SW 1271 (cell line): ENCODE measurements at places on chromosomes 11 and 22.

DNA sequence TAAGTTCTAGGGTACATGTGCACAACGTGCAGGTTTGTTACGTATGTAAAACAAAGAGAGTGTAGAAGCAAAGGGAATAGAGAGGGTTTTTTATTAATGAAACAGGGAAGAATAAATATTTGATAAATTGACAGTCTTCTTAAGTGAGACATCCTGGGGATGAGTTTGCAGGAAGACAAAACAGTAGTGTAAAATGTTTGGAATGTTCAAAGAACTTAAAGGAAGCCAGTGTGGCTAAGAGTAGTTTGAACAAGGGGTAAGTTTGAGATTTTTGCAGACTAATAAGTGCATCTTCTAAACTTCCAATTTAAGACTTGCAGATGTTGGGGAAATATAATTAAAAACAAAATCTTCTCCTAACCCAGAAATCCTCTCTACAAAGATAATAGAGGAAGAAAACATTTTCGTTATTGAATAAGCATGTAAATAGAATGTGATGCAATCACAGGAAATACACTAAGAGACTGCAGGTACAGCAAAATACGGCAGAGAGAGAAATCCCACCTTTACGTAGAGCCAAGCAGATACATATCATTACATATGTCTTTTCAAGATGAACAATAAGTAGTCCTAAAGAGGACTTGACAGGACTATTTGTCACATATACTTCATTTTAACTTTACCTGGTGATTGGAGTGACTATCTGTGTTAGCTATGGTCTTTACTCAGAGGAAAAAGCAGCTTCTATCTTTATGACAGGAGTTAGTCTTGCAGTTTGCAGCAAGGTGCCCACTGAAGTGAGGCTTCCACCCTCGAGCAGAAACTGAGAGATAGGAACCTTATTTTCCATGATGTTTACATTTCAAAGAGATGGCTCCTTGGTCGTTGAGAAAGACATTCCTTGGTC is 402.1 kb downstream of the CNTN5 start:
- no peak for DNase-seq

DNA sequence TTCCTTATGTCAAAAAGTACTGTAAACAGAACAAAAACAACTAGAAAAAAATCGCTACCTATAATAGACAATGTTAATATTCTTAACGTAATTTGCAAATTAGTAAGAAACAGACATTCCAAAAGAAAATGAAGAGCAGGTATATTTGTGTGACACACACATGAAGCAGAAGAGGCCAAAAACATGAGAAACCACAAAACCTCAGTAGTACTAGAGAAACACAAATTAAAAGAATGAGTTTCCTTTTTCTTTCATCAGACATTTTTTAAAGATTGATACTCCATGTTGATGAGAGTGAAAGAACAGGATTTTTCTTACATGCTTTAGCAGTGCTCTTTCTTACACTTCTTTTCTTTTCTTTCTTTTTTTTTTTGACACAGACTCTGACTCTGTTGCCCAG is 34.2 kb upstream of the PCF11 start:
- no peak for DNase-seq

GRCh38 chr11:18493310-18493709 is 33.4 kb downstream of the TSG101 start:
- DNase-seq = no peak

- no peak for DNase-seq
Observed at GRCh38 chr11:92314499-92314898, 89.9 kb downstream of the FAT3 start.

- no peak for DNase-seq
Observed at GRCh38 chr11:35536470-35536869, 11.1 kb upstream of the PAMR1 start.

DNA sequence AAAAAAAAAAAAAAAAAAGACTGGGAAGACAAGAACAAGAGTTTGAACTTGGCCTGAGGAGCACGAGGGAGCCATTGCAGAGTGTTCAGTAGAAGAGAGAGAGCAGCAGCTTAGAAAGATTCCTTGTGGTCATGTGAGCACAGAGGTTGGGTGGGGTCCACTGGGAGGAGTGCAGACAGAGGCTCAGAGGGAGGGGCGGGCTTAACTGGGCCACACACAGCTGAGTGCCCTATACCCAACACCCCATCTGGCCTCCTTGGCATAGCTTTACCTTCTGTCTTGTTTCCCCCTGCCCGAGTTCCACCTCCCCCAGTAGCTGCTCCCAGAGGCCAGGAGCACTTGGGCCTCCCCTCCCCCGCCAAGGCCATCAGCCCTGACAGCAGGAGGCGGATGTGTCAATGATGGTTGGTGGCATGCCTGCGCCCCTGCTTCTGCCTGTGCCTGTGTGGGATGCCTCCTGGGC is 12.1 kb downstream of the C11orf86 start:
- DNase-seq = no peak

- DNase-seq = no peak
Observed at GRCh38 chr11:126518071-126518971, 162.8 kb downstream of the ST3GAL4 start.

DNA sequence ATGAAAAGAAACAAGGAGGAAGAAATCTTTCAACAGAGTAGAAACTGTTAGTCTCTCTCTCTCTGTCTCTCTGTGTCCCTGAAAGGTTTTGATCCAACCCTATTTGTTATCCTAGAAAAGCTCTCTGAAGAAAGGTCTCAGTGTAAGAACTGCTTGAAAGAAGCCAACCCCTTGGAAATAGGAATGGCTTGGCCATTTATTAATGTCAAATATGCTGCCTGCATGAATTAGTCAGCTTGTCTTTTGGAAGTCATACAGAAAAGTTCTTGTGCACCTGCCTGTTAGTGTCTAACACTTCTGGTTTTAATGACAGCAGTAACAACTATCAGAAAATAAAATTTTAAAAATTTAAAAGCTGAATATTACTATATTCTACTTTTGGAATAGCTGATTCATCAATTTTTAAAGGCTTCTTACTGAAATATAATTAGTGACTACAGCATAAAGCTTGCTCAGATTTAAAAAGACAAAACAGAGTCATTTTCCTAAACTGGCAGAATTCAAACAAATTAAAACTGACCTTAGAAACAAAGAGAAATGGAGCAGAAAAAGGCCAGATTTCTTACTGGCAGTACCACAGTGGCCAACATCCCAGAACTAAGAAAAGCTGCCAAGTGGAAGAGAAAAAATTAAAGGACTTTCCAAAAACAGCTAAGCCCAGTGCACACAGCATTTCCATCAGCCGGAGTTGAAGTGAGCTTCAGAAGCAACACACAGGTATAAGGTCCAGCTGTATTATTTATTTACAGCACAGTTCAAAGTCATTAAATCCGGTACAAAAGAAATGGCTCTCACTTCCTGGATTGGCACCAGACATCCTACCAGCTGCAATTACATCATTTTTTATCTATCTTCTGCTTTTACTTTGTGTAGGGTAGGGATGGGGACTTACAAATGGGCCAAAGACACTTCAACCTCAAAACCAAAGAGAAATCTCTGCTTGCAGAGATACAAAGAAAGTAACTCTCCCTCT is 76.3 kb downstream of the PRCP start:
- no peak for DNase-seq

DNA sequence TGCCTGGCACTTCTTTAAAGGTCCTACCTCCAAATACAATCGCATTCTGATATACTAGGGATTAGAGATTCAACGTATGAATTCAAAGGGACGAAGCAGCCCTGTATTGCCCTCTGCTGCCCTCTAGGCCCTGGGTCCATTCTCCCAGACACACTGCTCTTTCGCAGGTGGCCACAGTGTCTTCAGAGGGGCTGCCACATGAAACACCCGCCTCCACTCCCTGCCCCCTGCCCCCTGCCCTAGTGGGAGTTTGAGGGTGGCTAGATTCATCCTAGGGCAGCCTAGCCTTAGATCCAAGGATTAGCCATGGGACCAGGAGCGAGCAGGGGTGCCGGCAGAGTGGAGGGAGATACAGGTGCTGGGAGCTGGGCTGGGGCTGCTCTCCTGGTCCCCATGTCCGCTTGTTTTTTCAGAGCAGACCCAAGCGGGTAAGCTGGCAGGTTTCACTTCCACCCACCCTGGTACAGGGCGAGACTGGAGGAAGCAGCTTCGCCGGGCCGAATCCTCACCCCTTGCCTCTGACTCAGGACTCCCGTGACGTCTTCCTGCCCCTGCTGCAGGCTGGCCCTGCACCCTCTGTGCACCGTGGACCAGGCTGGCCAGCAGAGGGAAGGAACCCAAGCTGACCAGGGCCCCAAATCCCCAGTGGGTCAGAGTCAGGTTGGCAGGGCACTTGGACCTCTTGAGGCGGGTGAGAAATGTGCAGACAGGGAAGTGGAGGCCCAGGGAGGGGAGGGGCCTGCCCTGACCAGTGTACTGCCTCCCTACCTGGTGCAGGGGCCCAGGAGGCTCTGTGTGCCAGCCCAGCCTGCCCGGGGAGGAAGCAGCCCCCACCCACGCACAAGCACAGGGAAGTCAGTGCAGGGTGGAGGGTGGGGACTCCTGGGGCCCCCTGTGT is 28.4 kb upstream of the HMOX1 start:
- no peak for DNase-seq

DNA sequence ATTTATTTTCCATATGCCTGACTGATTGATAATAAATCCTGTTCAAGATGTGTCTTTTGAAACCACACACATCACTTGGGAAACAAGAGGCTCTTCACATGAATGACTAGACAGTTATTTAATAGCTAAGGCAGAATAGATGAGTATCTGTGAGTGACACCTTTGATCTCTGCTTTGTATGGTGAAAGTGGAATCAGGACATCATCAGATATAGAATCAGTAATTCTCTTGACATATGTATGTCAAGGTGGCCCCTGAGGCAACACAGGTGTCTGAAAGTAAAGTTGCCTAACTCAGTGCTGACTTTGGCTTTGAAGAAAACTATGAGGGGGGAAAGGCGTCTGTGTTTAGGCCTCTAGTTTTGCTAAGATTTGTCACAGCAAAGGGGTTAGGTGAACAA is 11.5 kb upstream of the CASP4 start:
- DNase-seq = no peak

GRCh38 chr22:31503211-31503964 is 7.1 kb downstream of the SFI1 start:
- DNase-seq = no peak

DNA sequence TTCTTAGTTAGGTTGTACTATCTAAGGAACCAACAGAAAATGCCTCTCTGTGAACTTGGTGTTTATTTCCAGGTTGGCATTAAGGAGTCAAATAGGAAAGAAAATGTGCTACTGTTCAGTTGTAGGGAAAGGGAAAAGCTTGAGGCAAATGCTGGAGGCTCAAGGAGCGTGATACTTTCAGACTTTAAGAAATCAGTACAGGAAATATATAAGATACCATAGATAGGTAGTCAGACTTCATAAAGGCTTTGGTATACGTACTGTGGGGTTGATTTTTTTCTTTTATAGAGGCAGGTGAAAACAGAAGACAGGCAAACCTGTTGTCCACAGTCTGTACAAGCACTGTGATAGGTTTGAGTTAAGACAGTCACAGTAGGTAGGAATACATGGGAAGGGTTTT is 30.8 kb downstream of the EP300 start:
- DNase-seq = no peak

- no peak for DNase-seq
Observed at GRCh38 chr22:29524442-29525191, 28.9 kb downstream of the THOC5 start.

DNA sequence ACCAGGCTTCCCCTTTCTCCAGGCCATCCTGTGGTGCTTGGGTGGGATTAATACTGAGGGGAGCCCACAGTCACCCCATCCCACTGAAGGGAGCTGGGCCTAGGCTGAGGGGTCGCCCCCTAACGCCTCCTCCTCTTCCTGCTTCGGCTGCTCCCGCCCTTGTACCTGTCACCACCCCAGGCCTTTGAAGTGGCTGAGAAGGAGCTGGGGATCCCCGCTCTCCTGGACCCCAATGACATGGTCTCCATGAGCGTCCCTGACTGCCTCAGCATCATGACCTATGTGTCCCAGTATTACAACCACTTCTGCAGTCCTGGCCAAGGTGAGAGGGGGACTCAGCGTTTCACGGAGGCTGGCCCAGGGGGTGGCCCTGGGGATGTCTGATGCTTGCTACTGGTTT is 6.1 kb downstream of the MICALL1 start:
- no peak for DNase-seq

DNA sequence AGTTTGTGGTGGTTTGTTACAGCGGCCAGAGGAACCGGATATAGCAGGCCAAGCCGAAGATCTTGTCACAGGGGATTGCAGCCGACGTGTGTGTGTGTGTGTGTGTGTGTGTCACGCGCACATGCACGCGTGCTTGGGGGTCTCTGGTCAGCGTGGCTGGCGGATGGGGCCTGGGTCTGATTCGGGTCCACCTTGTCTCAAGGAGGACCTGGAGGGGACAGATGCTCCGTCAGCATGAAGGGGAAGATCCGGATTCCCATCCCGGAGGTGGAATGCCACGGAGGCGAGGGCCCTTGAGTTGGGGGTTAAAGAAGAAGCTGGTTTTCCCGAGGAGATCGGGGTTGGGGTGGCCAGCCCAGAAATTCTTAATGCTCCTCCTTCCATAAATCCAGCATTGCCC is 1237.8 kb downstream of the BRD1 start:
- DNase-seq = no peak

DNA sequence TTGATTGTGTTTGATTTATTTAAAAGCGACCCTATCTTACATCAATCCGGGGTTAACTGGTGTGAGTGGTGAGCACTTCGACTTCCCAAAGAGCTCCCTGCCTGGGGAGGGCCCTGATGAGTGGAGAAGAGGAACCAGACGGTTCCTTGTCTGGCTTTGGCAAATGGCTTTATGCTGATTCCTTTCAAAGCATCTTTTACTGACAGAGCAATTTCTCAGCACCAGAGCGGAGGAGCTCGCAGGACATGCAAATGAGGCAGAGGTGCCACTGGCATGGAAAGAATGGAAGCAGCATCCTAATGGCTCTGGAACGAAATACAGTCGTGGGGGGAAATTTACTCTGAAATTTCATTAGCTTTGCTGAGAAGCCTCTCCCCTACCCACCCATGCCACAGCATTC is 410.9 kb upstream of the B3GAT1 start:
- no peak for DNase-seq

DNA sequence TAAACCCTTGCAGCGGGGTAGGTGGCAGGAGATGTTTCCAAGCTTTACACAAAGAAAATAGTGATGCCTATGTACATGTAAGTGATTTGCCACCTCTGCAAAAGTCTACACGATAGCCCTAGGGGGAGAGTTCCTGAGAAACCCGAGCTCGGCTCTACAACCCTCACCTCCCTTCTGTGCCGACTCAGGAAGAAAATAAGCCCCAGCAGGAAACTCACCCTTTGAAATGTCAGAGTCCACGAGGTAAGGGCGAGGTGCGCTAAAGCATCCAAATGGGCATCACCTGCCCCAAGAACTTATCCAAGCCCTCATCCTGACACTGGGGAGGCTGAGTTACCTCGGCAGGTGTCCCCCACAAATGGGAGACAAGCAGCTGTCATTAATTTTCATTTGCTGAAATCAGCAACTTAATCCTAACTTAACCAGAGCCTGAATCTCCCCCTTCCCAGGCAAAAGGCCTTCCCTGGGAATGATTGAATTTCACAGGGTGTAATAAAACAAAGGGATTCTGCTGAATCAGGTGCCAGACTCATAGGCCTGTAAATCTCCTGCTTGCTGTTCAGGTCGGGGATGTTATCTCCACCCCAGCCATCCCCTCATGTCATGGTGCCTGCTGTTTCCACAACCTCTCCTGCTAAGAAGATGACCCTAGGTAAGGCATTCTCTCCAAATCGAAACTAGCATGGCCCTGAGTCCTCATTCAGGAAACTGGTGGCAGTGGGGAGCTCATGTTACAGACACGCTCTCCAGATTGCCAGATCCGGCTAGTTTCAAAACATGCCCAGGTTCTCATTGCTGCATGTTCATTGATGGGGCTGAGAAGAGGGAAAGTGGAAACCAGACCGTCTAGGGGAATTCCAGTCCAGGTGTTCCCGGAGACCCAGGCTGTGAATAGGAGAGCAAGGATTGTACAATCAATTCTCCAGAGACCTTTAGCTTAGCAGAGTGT is 105.3 kb upstream of the KIRREL3 start:
- DNase-seq = no peak

- DNase-seq = no peak
Observed at GRCh38 chr11:11985954-11986949, 22.2 kb downstream of the DKK3 start.
